Stimulated activated CD8-positive, alpha-beta memory T cell treated with anti-CD3 and anti-CD28 coated beads, Interleukin-7, amount 100 ng/mL, for 1 hour (primary cell): ENCODE measurements at places on chromosomes 16 and 17.

DNA sequence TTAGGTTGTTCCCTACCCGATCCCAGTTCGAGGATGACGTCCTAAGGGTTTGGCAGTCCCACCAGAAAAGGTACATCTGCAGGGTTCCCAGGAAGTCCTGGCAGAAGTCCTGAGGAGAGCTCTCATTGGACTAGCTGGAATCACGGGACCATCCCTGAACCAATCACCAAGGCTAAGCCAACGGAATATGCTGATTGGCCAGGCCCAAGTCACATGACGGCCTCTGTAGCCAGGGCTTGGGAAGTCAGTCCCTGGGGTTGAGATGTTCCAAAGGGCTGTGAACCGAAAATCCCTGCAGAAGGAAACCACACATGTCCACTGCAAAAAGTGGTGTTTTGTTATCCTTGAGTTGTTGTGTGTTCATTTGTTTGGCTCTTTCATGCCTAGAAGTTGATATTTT, 68.2 kb upstream of the ZNF423 start:
- DNase-seq: no peak

GRCh38 chr16:73048292-73049080, 558 bp upstream of the ZFHX3 start:
- DNase-seq: no peak

DNA sequence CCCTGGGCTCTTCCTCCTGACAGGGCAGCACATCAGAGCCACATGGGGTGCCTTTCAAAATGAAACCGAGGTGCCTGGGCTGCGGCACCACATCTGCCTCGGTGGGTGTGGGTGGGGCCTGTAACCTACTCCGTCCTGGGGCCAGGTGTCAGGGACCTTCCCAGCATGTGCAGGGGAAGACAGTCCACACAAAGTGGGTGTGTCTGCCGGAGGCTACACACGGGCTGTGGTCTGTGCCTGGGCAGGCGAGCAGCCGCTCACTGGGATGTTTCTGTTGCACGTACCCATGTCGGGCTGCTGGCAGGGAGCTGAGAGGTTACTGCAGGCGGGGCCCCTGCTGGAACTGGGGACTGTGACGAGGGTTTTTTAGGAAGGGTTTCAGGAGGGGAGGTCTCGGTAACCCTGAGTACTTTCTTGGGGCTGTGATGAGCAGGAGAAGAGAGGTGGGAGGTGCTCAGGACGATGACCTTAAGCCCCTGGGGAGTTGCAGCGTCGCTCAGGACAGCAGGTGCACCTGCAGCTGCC, 351.2 kb downstream of the SEC14L1 start:
- no peak for DNase-seq

DNA sequence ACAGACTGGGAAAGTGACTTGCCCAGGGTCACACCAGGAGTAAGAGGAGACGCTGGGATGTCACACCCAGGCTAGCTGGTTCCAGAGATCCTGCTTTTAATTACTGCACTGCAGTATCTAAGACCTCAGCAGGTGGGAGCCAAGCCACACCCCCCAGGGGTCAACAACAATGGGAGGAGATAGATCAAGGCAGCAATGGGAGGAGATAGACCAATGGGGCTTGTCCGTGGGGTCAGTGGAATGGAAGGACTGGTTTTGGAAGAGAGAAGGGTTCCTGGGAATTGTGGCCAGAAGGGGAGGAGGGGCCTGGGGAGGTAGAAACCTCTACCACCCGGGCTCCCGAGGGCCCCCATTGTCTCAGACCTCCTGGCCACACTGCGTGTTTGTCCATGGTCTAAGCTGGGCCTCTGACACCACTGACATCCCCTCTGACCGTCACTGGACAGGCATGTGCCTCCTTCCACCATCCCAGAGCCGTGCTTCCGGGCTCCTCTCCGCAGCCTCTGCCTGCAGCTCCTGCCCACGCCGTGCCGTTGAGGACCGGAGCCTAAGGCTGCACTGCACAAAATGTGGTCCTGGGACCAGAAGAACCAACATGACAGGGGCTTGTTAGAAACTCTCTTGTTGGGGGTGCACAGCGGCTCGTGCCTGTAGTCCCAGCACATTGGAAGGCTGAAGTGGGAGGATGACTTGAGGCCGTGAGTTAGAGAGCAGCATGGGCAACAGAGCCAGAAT, 69.8 kb upstream of the RPH3AL start:
- no peak for DNase-seq

GRCh38 chr17:12627177-12627629, 38.5 kb upstream of the MYOCD start:
- no peak for DNase-seq

- DNase-seq: no peak
Observed at GRCh38 chr17:7382901-7383300, 2.0 kb downstream of the TNK1 start.

GRCh38 chr17:80843741-80844156, 147.9 kb upstream of the CHMP6 start:
- no peak for DNase-seq

- no peak for DNase-seq
Observed at GRCh38 chr17:5299383-5299782, 17.3 kb downstream of the RABEP1 start.

DNA sequence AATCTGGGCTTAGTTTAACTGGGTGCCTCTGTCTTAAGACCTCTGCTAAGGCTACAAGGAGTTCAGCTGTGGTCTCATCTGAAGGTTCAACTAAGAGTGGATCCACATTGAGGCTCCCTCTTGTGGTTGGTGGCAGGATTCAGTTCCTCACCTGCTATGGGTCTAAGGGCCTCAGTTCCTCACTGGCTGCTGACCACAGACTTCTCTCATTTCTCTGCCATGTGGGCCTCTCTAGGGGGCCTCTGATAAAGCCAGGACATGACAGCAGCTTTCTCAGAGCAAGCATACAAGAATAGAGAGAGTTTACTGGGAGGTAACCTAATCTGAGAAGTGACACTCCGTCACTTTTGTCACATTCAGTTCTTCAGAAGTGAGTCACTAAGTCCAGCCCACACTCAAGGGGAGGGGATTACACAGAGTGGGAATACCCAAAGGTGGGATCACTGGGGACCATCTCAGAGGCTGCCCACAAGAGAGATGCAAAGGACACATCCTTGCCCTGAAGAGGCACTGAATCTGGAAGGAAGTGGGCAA, 19.2 kb upstream of the ABAT start:
- DNase-seq: no peak

DNA sequence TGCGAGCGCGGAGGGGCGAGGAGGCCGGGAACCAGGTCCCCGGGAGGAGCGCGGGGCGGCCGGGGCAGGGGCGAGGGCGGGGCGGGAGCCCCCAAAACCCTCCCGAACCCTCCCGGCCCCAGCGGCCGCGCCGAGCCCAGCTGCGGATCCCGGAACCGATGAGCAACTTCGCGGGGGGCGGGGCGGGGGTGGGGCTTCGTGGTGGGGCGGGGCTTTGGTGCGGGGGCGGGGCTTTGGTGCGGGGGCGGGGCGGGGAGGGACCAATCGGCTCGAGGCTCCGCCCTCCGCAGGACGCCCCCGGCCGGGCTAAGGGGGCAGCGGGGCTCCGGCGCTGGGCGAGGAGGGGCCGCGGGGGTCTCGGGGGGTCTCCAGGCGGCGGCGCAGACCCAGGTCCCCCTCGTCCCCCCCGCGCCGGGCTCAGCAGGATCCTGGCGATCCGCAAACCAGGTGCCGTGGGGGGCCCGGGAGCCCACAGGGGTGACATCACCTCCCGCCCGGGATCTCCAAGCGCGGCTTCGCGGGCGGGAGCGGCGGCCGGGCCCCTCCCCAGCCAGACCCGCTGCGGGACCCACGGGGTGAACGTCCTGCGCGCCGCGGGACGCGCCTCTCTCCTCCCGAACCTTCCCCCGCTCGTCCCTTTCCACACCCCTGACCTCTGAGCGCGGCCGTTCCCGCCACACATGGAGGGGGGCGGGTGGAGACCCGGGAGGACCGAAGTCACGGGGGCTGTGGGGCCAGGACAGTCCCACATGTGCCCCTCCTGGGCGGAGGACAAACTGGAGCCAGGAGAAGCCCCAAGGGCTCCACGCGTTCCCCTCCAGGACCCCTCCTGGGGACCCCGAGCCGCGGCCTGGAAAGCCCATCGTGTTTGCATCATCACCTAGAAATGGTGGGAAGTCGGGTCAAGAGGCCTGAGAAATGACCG, at the start of gene ABR:
TSS of gene ABR (minus strand) at position 164 of the 925 bp plus-strand sequence. CDS start 254 bp downstream, outside the sequence.
- no peak for DNase-seq

- no peak for DNase-seq
Observed at GRCh38 chr16:64964126-64964540, 157.7 kb downstream of the CDH11 start.

GRCh38 chr17:78450696-78451345, 72.4 kb downstream of the PGS1 start:
- no peak for DNase-seq

- DNase-seq: no peak
Observed at GRCh38 chr16:23863511-23864422, 28.0 kb downstream of the PRKCB start.
